SJSA1 (cell line): ENCODE measurements at places on chromosomes 5 and 9.

DNA sequence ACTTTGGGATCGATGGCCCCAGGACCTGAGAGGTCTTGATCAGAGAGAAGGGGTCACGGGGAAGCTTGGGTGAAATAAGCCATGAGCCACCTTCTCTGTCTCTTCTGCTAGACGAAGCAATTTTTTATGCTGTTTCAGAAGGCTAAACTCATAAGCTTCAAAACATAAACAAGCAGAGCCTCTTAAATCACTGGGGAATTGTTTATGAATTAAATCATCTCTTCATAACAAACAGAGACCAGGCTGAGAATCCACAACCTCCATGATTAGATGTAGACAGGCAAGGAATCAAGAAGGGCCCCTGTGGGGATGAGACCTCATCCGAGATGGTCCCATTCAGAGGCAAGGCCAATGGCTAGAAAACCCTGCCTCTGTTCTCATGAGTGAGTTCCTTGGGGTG lies 21.7 kb upstream of the TCOF1 start:
- no peak for DNase-seq

DNA sequence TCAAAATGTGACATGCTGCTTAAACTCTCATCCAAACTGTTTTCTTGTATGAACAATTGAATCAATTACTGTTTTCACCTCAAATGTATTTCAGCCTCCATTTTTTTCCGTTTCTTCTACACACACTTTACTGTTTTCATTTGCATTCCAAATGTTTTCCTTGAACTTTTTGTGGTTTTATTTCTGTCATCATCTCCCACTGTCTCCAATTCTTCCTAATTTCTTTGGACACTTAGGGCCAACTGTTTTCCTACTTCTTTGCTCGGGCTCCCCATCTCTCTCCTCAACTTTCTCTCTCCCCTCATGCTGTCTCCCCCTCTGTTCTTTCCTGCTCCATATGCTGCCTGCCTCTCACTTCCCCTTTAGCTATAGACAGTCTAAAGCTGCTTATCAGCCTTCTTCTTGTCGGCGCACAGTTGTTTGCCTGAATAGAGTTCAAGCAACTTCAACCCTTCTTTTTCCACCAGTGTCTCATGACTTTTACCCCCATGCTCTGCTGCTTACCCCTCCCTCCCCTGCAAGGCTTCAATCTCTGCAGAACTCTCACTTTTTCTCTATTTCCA lies 443.4 kb downstream of the DTWD2 start:
- DNase-seq, result no peak

GRCh38 chr9:97304586-97304985 lies 2.9 kb upstream of the CCDC180 start:
- no peak for DNase-seq

- DNase-seq, result no peak
Observed at GRCh38 chr9:73118898-73119554, 32.6 kb upstream of the ANXA1 start.
